ENCODE measurements at places on chromosomes 16 and 17. TPM values are rescaled to one million over a fixed set of nuclear protein-coding genes. Genes with fewer than 3 reads are reported as not detected.

The CAVIN1 gene
- 315 TPM for total RNA-seq

The CCT6B gene
- total RNA-seq, result 1.5 TPM

The MILR1 gene
- not detected for total RNA-seq

The RAP1GAP2 gene
- total RNA-seq, result 10.0 TPM

DNA sequence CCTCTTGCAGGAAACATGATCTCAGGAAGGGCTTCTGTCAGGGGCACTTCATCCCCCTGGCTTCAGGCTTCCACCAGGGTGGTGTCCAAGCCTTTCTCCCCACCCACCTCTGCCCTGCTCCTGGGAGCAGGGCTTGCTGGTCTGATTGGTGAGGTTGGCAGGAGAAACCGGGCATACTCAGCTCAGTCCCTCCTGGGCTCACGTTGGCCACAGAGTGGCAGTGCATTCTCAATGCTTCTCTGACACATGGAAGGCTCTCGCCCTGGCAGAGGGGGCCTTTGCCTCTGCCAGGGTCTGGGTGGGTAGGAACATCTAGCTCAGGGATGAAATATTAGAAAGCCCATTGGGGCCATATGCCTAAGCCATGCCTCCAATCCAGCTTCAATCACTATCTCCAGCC, 142.8 kb downstream of the AXIN2 start:
- DNase-seq, result no peak

- no peak for DNase-seq
Observed at GRCh38 chr16:88651989-88652761, 1.3 kb upstream of the CYBA start.

DNA sequence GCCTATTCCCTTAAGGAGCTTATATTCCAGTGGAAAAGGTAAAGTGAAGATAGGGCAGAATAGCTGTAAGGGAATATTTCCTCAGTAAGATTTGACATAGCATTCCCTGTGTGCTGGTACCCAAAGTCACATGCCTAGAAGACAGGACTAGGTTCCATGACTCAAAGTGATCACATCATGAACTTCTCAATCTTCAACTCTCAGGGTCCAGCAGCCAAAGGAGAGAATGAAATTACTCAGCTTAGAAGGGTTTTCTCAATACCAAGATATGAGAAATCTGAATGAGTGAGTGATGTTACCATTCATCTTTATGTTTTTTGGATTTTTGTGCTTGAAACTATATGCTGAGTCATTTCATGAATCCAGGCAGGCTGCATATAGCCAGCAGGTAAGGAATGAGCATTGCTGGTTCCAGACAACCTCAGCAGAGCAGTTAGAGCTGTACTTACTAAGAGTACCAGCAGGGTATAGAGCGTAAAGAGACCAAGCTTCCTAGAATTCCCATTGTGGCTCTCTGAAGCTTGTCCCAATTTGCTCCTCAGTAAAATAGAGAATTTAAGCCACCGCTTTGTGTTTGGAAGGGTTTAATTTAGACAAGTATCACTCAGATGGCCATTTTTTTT, 91.1 kb downstream of the ANKFN1 start:
- DNase-seq, result no peak

DNA sequence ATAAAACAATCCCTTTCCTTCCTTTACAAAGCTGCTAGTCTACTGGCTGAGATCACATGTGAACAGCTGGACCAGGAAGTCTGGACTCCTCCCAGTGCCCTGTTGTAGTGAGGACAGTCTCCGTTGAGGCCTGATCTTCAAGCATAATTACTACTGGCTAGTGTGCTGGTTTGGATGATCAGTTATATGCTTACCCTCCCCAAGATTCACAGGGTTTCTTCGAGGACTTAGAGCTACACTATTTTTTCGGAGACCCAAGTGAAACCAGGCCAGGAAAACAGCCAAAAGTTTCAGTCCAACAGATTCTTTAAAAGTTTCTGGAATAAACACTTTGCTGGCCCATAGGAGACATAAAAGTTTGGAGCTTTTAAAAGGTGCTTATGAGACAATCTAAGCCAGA, 194.9 kb upstream of the CDH11 start:
- no peak for DNase-seq

DNA sequence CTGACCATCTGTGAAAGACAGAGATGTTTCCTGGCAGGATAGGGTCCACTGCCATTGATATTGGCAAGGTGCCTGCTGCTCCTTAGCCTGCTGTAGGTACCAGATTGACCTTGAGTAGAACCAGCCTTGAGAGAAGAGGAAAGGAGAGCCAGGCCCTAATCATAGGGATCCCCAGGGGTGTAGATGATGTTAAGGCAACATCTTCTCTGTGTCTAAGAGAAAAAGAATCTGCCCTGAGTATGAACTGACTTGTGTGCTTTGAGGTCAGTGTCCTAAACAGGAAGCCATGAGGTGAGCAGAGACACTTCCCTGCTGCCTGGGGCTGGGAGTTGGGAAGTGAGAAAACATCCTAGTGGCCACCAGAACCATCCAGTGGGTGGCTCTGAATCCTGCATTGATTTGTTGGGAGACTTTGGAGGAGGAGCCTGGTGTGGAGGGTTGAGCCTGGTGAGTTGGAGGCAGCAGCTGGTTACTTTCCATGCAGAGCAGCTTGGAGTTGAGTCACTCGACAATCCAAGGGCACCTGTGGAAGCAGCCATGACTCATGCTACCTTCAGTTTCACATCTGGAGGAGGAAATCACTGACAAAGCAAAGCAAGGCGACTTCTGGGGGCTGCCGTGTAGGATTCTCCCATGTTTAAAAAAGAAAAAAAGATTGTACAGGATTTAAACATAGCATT, 47.8 kb downstream of the BMERB1 start:
- peak; percentile 98 for DNase-seq

DNA sequence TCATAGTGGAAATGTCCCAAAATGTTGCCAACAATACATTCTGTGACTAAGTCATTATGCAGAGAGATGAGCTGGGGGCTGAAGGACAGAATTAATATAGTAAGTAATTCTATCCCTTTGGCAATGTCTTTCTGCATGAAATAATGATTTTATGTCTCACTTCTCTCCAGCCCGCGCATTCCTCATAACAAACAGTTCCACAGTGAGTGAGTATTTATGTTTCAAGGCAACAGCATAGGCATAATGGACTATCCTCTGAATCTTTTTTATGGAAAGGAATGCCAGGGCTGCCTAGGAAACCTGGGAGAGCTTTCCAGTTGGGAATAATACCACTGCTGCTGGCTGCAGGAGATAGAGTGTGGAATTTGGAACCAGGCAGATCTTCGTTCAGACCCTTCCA, 477.7 kb downstream of the HS3ST4 start:
- no peak for DNase-seq

DNA sequence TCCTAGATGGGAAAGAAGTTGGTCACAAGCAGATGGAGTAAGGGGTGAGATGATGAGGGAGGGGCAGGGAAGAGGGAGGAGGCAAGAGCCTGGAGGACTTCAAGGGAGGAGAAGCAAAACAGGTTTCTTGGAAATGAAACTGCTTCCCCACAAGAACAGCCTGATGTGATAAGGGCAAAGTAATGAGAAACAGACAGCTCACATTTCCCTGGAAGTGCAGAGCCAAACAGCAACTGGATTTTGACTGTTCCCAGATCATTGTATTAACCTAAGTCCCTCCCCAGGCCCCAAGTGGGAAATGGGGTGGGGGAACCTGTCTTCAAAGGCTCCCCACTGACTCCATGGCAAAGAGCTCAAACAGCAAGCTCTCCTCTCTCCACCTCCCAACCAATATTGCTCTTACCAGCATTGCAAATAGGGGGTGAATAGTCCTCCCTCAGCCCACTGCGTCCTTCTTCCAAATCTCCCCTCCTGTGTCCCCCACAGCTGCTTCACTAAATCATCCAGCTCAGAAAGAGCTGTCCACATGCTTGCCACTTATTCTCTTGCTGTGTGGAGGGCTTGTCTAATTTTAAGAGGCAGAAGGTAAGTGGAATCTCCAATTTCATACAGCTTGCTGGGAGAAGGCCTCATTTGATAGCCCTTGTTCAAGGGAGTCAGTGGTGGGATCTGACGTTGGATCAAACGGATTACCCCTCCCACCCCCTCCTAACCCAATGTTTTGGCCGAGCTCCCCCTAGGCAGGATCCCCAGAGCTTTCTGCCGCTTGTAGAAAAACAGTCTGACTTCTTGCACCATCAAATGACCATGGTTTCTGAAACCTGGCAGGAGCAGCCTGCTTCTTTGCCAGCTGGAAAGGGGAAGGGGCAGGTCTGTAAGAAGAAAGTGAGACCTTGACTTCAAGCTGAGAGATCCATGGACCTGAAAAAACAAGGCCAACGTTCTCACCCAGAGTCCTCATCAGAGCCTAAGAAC, 56.3 kb upstream of the SMIM36 start:
- no peak for DNase-seq

GRCh38 chr16:84259691-84260090, 19.9 kb upstream of the KCNG4 start:
- no peak for DNase-seq

- DNase-seq, result no peak
Observed at GRCh38 chr16:68389006-68389405, 59.3 kb downstream of the SMPD3 start.

- no peak for DNase-seq
Observed at GRCh38 chr16:754656-755055, 5.9 kb upstream of the MSLN start.

DNA sequence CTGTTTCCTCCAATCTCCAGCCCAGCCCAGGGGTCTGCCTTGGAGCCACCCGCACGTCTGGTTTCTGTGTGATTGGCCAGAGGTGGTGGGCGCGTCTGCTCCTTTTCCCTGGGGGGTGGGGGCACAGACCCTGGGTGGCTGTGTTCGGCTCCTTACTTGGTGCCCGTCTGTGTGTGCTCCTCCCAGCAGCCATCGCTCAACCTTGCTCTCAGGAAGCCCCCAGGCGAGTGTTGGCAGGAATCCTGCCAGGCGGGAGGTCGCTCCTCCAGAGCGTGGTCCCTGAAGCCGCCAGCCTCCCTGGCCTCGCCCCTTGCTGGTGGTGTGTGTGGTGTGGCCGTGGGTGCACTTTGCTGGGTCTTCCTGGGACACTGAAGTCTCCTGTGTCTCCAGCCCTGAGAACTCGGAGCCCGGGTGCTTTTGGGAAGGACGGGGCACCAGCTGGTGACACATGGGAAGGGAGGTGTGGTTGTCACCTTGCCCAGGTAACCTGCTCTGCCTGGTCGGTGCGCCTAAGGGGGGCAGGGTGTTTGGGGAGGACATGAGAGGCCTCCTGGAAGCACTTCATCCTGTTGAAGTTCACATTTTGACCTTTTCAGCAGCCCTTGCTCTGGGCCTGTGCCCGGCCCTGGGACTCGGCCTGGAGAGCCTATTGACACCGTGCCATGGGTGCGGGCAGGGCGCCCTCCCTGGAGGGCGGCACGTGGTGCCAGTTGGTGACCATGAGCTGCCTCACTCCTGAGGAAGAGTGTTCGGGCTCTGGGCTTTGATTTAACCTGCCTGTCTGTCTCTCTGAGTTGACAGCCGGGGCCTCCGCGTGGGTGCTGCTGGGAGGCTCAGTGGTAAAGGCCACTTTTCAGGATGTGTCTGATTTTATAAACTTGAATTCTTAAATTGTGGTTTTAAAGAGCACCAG, 49.0 kb upstream of the ZNF750 start:
- DNase-seq, result no peak

DNA sequence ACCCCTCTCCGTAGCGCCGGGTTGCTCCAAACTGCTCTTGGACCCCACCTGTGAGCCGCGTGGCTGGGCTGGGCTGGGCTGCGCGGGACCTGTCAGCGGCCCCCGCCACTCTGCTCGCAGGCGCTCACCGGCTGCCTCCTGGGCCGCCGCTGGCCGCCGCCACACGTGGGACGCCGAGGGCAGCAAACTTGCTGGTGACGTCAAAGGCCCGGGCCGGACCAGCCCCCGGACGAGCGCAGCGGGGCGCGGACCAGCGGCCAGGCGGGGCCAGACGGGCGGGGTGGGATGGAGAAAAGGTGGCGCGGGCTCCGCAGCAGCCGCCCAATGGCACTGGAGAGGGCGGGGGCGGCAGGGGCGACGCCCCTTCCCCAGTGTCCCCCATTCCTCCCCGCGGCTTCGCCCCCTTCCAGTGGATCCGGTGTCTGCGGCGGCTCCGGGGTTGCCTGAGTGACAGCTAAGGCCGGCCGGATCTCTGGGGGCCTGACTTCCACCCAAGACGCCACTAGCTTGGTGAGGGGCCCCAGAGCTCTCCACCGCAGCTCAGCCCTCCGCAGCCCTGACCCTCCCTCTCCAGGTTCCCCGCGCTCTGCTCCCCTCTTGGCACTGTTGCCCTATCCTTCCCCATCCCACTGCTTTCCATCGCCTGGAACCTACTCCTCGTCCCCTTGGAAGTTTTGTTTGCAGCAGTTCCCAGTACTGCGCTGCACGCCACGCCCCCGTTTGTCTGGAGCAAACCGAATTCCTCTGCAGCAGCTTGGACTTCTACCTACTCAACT, at the start of gene HS3ST3A1:
Gene HS3ST3A1, minus strand, starts transcription at position 154 of the 776 bp plus-strand sequence. CDS start 800 bp downstream, outside the sequence.
- no peak for DNase-seq

GRCh38 chr16:89478576-89479221, 11.7 kb downstream of the ANKRD11 start:
- DNase-seq, result no peak

DNA sequence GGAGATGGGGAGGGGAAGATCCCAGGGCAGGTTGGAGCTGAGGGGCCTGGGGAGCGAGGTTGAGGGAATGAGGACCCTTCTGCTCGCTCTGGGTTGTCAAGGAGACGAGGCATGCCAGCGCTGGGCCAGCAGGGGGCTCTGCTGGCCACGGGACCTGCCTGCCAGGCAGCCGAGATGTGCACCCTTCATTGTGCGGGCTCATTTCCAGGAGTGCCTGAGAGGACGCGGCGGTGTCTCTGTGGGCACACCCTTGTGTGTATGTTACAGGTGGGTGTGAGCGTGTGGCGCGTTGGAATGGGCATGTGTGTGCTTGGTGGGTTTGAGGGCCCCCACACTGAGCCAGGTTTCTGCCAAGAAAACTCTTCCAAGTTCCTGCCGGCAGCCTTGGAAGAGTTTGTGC, 15.9 kb downstream of the ARHGAP23 start:
- DNase-seq, result no peak

GRCh38 chr17:28497931-28498330, 8.2 kb upstream of the FOXN1 start:
- no peak for DNase-seq

- no peak for DNase-seq
Observed at GRCh38 chr17:7260651-7261378, 1.5 kb downstream of the CLDN7 start.

DNA sequence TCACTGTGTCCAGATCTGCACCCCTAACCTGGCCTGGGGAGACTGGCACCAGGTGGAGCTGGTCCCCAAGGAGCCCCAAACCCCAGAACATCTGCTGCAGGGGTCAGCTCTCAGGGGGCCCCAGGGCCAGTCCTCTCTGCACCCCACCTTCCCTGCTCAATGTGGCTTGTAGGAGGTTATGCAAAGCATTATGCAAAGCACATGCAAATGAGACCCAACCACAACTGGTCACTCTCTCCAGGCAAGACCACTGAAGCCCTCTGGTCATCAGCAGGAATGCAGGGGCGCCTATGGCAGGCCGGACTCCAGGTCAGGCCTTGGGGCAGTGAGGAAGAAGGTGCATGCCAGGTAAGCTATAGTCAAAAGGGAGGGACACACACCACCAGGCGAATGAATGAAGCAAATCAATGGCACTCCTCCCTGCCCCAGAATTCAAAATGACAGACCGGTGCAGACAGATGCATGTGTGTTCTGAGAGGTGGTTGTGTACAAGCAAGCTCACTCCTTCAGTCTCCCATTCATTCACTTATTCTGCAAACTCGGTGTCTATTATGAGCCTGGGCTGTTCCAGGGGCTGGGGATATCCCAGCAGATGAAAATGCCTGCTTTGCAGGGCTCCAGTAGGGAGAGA, 48.0 kb downstream of the TMEM235 start:
- DNase-seq, result no peak
